ENCODE measurements at places on chromosomes 13 and 19.

DNA sequence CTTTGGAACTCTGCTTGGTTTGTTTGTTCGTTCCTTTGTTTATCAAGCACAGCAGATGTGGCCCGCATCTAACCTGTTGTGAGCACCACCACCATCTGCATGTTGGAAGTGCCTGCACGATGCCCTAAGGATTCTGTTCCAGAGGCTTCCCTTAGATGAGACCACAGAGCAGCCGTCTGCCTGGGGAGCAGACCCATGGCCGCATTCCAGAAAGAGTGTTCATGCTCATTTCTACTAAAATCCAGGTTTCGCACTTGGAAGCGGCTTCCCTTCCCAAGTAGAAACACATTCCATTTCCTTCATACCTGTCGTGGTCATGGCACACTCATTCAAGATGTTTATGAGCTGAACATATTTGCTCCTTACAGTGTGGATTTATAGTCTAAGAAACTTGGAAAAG, 27.2 kb downstream of the COL4A2 start:
- DNase-seq = no peak

DNA sequence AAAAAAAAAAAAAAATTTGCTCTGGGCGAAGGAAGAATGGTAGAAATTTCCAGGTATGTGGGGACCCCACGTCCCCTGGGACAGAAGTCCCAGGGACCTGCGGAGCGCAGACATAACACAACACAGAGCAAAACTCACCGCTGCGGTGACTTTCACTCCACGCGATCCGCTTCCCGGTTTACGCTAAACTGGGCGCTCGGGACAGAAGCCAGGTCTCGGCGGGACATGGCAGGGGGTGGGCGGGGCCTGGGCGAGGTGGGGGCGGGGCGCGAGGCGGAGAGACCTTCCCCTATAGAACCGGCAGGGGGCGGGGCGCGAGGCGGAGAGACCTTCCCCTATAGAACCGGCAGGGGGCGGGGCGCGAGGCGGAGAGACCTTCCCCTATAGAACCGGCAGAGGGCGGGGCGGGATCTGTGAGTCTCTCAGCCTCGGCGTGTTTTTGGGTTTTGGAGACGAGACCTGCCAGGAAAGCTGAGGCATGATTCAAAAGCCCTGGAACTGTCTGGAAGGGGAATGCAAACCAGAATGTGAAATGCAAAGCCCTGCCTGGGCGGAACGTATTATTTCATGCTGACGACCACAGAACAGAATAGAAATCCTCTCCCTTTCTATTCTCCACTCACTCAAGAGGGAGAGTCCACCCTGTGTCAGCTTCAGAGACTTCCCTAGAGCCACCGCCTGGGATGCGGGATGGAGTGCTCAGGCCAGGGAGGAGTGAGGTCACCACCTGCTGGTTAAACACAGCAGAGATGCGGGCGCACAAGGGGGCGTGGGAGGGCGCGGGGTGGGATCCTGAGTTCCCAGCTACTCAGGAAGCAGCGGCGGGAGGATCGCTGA, 20.2 kb upstream of the ERVV-1 start:
- peak; percentile 1 for DNase-seq

DNA sequence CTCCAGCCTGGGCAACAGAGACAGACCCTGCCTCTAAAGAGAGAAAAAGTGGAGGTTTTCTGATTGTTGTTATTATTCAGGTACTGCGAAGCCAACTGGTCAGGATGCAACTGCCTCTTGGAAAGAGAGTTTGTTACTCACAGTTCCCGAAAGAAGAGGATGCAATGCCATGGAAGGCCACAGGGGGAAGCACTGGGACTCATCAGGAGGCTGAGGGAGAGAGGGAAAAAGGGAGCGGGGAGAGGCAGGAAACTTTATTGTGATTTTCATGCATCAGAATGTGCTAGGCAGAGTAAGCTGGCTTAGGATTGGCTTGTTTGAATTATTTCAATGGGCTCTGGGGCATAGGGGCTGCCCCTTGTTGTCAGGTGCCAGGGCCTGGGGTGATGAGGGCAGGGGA, 27.6 kb downstream of the MYO9B start:
- DNase-seq = no peak

- peak; percentile 16 for DNase-seq
Observed at GRCh38 chr19:50500060-50500752, 10.8 kb downstream of the JOSD2 start.

GRCh38 chr19:601790-602189, 12.1 kb downstream of the HCN2 start:
- DNase-seq = no peak

GRCh38 chr19:5826531-5827341, 12.8 kb downstream of the FUT6 start:
- DNase-seq = peak; percentile 83

GRCh38 chr19:32289566-32290210, 55.7 kb upstream of the ZNF507 start:
- no peak for DNase-seq

DNA sequence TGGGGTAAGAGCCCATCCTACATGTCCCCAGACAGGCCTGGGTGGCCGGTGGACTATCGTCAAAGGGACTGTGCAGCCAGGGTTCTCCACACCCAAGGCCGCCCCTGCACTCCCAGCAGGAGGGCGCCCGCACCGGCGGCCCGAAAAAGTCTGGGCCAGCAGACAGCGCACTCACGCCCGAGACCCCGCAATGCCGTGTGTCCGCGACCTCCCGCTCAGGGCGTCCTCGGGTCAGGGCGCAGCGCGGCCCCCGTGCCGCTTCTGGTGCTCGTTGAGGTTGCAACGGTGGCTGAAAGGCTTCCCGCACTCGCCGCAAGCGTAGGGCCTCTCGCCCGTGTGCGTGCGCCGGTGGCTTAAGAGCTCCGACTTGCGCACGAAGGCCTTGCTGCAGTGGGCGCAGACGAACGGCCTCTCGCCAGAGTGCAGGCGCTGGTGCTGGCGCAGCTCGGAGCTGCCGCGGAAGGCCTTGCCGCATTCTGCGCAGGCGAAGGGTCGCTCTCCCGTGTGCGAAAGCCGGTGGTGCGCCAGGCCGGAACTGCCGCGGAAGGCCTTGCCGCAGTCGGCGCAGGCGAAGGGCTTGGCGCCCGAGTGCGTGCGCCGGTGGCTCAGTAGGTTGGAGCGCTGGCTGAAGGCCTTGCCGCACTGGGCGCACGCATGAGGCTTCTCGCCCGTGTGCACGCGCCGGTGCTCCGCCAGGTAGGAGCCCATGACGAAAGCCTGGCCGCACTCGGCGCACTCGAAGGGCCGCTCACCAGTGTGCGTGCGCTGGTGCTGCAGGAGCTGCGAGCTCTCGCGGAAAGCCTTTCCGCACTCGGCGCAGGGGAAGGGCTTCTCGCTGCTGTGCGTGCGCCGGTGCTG, 2.8 kb upstream of the A1BG start:
- DNase-seq = no peak

DNA sequence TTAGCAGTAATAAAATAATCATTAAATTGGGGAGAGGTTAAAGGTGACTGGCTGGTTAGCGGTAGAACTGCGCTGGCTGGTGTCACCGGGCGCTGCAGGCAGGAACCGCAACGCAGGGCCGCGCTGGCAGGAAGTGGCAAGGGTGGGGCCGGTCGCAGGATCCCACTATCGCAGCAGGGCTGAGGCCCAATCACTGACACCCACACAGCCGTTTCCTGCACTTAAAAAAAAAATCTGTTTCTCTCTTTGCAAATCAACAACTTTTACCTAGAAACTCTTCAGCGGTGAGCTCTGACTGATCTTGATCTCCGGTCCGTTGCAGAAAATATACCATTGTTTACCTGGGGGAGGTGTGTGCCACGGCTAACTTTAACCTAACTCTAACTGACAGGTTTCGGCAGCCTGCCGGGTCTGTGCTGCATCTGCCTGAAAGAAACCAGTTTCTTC, 46.9 kb downstream of the KLF2 start:
- no peak for DNase-seq

- DNase-seq = no peak
Observed at GRCh38 chr13:95642999-95643398, 1.5 kb downstream of the DZIP1 start.

GRCh38 chr13:46389457-46390451, 2.7 kb upstream of the RUBCNL start:
- no peak for DNase-seq

- DNase-seq = no peak
Observed at GRCh38 chr13:50613356-50613831, 230.1 kb downstream of the DLEU7 start.

DNA sequence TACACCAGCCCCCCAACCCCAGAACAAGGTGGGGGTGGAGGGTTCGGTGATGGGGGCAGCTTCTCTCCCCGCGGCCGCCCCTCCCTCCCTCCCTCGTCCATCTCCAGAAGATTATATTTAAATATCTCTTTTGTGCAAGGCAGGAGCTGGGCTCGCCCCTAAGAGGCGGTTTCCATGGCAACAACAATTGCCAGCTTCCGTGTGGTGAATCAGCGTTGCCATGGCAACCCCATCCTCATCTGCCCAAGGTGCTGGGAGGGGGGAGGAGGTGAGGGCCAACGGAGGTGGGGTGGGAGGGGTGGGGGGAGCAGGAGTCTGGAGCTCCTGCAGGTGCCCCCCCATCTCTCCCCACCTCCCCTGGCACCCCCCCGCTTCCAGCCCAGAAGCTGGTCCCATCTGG, 46.4 kb downstream of the CELF5 start:
- peak; percentile 68 for DNase-seq

DNA sequence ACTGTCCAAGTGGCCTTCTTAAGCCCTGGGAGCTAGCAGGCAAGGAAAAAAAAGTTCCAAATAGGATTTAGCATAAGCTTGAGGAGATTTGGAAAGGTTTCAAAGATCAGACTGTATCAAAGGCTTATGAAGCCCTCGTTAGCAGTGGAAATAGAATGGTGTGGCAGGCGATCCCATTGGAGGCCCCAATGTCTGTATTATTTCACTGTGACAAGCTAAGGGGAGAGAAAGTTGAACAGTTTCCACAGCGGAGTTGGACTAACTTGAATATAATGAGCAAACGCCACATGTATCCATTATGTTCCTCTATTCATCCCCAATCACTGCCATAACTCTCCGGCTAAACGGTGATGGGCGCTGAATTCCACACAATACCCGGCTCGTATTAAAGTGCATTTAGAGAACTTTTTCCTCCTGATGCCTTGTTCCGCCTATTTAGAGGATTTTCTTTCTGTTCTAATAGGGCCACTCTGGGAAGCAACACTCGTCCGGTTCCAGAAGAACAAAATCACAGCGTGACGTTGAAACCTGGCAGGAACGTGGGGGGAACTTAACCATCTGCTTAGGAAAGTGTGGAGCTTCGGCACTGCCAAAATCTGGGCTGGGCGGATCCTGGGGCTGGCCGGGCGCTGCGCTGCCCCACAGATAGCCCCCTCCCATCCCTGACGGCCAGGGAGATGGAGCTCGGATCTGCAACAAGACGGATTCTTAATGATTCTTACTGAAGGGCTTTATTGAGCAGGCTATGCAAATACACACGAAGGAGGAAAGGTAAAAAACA, 1.0 kb upstream of the PCDH8 start:
- DNase-seq = no peak

GRCh38 chr19:42191855-42192254, 25.6 kb downstream of the DEDD2 start:
- peak; percentile 38 for DNase-seq

DNA sequence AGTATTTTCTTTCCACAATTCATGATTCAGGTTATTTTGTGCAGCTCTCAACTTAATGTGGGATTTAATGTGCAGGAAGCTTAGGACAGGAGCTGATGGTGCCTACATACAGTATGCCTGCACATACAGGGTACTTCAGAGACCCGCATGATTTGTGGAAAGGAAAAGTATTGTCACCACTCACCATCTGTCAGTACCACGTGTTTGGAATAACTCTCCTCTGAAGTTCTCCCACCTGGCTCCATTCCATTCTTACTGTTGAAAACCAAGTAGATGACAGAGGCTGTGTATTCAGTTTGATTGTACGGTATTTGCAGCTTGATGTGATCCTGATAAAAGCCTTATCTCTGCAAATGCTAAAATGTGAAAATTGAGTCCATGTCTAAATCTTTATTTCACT, 85.7 kb downstream of the ZAR1L start:
- DNase-seq = no peak

GRCh38 chr13:98103531-98103930, 39.4 kb upstream of the FARP1 start:
- DNase-seq = no peak

DNA sequence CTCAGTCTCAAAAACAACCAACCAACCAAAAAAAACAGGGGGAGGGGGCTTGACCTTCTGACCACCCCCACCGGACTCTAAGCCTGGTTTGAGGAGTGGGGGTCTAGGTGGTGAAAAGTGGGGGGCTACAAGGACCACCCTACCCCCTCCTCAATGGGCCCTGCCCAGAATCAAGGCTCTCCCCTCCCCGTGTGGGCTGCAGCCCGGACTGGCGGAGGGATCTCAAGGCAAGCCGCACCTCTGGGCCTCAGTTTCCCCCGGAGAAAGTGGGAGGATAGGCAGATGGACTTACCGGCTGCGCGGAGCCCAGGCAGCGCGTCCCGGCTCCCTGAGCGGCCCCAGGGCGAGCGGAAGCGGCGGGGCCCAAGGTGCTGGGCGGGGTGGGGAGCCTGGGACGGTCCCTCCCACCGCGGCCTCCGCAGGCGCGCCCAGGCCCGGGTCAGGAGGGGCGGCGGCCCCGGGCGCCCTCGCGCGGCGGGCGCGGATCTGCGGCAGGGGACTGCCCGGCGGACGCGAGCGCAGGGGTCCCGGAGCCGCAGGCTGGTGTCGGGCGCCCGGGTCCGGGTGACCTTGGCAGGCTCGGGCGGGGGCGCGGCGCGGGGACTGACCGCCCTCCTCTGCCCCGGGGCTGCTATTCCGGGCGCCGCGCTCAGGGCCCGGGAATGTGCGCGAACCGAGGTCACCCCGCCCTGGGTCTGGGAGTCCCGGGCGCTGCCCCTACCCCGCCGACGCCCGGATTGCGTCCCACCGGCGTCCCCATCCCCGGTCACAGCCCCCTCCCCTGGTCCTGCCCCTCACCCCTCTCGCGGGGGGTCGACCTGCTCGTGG, at the start of gene ADAMTSL5:
Gene ADAMTSL5 (minus strand): TSS at position 349 of the 828 bp plus-strand sequence. CDS start 2,076 bp downstream, outside the sequence.
- DNase-seq = no peak

DNA sequence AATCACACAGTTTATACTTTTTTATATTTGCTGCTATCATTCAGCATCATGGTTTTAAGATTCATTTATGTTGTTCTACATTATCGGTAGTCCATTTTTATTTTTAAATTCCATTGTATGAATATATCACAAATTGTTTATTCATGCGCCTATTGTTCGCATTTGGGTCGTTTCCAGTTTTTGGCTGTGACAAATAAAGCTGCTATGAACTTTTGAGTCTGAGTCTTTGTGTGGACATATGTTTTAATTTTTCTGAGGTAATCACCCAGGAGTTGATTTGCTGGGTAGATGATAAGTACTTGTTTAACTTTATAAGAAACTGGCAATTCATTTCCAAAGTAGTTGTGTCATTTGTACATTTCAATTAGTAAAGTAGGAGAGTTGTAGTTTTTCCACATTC, 74.2 kb upstream of the CSNK1A1L start:
- no peak for DNase-seq

GRCh38 chr19:30144802-30145201, 202.8 kb downstream of the URI1 start:
- no peak for DNase-seq

GRCh38 chr13:33287142-33287882, 1.8 kb upstream of the STARD13 start:
- DNase-seq = no peak

- no peak for DNase-seq
Observed at GRCh38 chr13:51626749-51627148, 42.5 kb downstream of the WDFY2 start.

- peak; percentile 35 for DNase-seq
Observed at GRCh38 chr13:70960841-70961443, 852.7 kb upstream of the KLHL1 start.

- DNase-seq = no peak
Observed at GRCh38 chr13:26786651-26787295, 26.2 kb upstream of the GPR12 start.
